Endothelial cell (in vitro differentiated cells): ENCODE measurements at places on chromosomes 6 and 20. TPM values are rescaled to one million over a fixed set of nuclear protein-coding genes. Genes with fewer than 3 reads are reported as not detected.

DNA sequence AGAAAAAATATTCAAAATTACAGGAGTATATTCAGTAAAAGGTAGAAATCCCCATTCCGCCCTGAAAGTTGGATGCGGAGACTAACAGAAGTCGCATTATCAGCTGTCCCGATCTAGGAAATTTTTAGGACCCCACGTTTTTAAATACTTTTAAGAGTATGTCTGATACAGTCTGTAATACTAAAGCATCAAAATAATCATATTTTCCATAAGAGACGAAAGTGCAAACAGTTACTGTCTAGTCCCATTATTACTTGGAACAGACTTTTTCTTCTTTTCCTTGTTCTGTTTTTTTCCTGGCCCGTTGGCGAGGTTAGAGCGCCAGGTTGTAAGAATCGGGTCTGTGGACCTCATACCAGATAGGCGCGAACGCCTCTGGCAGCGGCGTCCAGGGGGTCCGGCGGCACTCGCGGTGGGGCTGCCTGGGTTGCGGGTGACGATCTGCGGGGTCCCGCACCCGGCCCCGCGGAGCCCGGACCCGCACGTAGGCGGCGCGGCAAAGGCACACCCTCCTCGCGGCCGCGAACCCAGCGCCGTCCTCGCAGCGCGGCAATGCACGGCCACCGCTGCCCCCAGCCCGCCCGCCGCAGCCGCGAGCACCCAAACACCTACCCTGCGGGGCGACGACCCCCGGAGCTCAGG lies 460 bp downstream of the PLAGL1 start:
- DNase-seq = no peak

- peak; percentile 46 for DNase-seq
These were observed 119.6 kb downstream of the SCML4 start for GRCh38 chr6:107704347-107705013.

GRCh38 chr6:15080895-15081294 lies 165.0 kb upstream of the JARID2 start:
- DNase-seq = no peak

DNA sequence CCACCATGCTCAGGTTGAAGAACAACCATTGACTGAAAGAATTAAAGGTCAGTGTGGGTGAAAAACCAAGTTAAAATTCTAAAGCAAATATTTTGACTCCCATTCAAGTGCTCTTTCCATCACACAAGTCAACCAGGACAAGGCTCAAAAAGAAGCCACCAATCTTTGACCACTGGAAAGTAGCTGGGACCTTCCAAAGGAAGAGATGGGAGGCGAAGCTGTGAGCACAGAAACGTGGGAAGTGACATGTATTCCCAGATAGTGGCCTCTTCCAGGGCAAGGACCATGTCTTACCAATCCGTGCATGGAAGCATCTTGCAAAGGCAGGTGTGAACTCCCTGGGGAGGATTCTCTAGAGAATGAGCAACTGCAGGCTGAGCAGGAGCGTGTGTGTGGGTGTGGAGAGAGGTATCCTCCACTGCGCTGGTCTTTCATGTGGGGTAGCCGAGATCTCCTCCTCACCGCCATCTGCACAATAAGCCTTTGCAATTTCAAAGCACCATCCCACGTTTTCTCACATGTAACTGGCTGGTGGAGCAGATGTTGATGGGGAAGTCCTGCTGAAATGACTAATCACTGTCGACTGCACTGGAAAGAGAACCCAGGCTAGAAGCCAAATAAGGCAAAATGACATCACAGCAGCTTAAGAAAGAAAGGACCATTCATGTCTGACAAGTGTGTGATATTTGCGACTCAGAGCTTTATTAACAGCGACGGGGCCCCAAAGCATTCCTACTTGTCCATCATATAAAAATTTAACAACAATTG lies 189.4 kb upstream of the RREB1 start:
- no peak for DNase-seq

DNA sequence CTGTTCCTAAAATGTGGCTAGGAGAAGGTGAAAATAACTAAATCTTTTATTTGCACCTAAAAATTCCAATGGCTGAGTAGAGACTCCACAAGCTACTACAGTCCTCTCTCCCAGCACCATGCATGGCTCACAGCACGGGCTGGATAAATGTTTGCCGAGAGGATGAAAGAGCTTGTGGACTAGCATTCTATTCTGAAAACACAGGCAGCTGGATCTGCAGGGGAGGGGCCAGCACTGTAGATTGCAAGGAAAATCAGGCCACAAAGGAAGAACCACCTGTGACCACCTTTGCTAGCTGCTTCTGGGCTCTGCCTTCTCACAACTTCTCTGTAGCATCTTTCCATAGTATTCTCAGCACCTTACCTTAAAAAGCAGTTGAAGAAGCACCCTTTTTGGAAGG lies 46.6 kb downstream of the CLIC5 start:
- DNase-seq = no peak

DNA sequence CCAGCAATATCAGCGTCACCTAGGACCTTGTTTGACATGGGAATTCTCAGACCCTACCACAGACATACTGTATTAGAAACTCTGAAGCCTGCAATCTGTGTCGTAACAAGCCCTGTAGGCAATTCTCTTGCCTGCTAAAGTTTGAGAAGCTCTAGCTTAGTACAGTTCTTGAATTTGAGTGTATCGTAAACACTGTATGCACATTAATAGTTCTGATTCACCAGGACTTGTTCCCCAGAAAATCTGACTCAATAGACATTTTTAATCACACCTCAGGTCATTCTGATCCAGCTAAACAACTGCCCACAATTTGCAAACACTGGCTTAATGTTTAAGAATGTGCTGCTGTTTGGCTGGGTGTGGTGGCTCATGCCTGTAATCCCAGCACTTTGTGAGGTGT lies 414.3 kb downstream of the TFAP2A start:
- no peak for DNase-seq

DNA sequence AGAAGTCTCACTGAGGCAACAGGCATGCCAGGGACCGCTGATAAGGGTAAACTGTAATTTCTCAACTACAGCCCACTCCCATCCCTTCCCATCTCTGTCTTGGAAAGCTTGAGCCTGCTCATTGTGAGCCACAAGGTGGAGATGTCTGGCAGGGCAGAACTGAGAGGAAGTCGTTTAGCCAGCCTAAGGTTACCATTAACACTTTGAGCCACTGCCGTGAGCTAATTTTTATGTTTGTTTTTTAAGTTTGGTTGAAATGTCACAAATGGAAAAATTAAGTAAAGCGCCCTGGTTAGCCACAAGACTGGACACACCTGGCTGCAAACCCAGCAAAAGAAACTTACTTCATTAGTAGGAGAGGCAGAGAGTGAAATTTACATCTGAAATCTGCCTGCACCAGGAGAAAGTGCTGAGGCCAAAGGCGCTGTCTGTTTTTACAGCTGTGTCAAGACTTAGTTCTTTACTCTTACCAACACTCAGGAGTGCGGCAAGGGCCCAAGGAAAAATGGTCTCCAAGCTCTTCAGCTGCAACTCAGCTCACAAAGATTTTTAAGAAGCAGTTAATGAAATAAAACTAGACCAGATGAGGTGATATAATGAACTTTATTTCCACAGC lies 50.0 kb upstream of the FAM83C start:
- DNase-seq = peak; percentile 27

- DNase-seq = no peak
These were observed 56.8 kb downstream of the LINC00237 start for GRCh38 chr20:21049305-21049828.

DNA sequence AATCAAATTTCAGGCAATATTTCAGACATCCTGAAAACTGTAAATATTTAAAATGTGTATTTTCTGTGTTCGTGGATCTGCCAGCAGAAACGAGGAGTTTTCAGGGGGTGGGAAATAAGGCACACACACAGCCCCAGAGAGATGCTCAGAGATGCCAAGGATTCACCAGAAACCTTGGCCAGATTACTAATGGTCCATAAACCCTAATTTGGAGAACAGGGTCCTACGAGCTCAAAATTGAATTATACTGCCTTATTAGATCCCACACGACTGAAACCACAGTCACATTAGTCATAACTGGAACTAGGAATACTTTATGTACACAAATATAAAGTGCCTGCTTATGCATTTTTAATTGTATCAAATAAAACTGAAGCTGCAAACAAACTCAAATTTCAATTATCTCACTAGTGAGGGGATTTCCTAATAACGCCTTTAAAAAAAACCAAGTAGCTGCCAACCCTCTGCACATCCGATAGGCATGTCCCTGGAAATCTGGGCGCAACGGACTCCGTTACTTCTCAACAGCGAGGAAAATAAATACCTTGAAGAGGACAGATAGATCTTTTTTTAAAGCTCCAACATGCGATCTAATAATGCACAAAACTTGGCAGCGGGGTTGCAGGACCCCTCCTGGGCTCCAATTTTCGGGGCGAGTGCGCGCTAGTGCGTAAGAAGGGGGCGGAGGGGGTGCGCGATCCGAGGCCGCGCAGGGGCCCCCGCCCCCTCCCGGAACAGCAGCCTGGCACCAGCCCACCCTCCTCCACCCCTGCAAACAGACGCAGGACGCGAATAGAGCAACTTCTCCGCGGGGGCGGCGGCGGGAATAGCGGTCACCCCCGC lies 897 bp downstream of the CHD6 start:
- peak; percentile 43 for DNase-seq

DNA sequence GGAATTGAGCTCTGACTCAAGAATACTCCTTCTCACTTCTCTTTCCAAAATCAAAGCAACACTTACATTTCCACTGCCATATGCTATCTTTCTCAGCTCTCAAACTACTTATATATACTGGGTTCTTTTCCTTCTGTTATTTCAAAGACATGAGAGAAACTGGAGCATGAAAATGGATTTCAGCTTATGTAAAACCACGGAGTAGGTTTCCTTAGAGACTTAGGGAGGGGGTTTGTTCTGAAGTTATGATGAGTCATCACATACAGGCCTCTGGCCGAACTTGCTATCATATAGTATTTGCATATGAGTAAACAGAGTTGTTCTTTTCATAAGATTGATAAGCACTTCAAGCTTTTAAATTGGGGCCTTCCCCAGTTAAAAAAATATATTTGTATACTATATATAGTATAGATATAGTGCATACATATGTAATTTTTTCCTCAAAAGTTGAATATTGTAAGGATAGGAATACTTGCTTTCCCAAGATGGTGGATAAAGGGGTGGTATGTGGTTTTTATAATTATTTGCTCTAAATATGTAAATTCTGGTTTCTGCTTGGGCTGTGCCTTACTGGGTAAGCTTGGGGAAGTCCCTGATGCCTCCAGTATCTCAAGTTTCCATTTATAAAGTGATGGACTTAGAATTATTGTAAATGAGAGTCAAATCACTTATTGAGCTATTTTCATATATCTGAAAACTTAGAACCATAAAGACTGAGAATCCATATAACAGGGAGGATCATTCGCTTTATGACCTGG lies 273.9 kb downstream of the RFPL4B start:
- no peak for DNase-seq

- no peak for DNase-seq
These were observed 19.7 kb downstream of the RAB44 start for GRCh38 chr6:36717231-36717825.

GRCh38 chr6:74451953-74452352 lies 753.9 kb downstream of the COL12A1 start:
- DNase-seq = no peak

DNA sequence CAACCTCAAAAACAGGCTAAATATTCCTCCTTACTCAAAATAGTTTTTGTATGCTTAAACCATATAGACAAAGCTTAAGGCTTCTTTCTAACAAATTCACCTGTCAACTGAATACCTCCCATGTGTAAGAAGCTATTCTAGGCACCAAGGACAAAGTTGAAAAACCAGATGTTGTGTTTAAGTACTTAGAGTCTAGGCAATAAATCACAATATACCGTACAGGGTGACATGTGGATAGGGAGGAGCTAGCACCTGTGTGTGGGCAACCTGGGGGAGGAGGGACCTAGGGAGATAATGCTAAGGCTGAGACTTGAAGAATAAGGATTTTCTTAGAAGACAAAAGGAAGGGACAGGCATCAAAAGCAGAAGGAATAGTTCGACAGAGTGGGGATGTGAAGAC lies 123.5 kb downstream of the LMBRD1 start:
- DNase-seq = no peak

- no peak for DNase-seq
These were observed 38.0 kb downstream of the EZR start for GRCh38 chr6:158780988-158781691.

- no peak for DNase-seq
These were observed 5.5 kb downstream of the PRRT1 start for GRCh38 chr6:32146287-32146686.

DNA sequence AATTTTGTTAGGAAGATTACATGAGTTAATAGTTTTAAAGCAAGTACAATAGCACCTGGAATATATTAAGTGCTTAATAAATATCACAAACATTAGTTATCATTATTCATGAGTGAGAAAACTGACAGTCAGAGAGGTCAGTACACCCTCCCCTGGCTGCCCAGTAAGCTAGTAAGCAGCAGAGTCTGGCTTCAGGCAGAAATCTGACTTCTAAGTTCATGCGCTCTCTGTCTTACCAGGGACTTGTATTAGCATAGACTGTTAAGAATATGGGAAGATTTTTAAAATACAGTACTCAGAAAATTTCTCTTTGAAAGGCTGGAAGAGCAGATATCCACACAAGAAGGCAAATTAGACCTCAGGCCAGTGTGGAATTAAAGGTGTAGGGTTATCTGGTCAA lies 40.8 kb downstream of the BCAS1 start:
- no peak for DNase-seq

DNA sequence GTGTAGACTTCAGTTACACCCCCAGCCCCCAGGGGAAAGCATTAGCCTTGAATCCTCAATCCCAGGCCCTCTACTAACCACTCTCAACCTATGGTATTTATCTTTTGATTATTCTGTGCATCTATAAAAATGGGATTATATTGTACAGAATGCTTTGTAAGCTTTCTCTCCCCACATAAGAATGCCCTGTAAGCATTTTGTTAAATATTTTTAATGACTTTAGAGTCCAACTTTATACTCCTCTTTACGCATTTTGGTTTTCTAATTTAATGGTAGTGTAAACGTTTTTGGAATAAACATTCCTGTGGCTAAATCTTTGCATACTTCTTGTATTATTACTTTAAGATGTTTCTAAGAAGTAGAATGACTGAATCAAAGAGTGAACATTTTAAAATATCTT lies 35.4 kb downstream of the FBXO9 start:
- no peak for DNase-seq

DNA sequence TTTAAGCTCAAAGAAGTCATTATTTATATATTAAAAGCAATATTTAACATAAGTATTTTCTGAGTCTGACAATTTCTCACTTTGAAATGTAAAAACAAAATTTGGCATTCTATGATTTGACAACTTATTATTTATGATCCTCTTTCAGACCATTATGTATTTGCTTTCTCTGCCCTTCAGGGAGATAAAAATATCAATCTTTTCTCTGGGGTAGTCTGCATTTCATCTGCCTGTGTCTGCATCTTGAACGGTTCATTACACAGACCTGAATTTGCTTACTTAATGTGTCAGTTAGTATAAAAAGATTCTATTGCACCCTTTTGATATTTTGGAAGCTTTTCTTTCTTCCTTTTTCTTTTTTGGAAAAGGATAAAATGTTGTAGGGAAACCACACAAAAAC lies 354.0 kb upstream of the RGS17 start:
- no peak for DNase-seq

Gene MAS1
- not detected for total RNA-seq

Gene UFL1
- total RNA-seq = 14.4 TPM

Gene C6orf15
- total RNA-seq = not detected

Gene SPATS1
- total RNA-seq = not detected

Gene GCNT2
- total RNA-seq = 71.1 TPM

Gene ELOVL2
- total RNA-seq = 0.31 TPM

Gene SAMD3
- total RNA-seq = 1.0 TPM
